ENCODE measurements at places on chromosomes 2 and 18. TPM values are rescaled to one million over a fixed set of nuclear protein-coding genes. Genes with fewer than 3 reads are reported as not detected.

The KCNJ3 gene
- not detected for total RNA-seq

The ALLC gene
- not detected for total RNA-seq

The AQP12A gene
- not detected for total RNA-seq

The C2orf72 gene
- total RNA-seq, result 0.63 TPM

The CXCR1 gene
- total RNA-seq, result not detected

The PLGLB1 gene
- 0.38 TPM for total RNA-seq

The KIAA2012 gene
- total RNA-seq, result not detected

The DNPEP gene
- total RNA-seq, result 50.2 TPM

The ACTR3 gene
- total RNA-seq, result 240 TPM

The LHCGR gene
- not detected for total RNA-seq

The TUBA3E gene
- total RNA-seq, result not detected

The TCF23 gene
- not detected for total RNA-seq

The TMEM178A gene
- 2.8 TPM for total RNA-seq

The CCNT2 gene
- 16.8 TPM for total RNA-seq

The UGT1A3 gene
- total RNA-seq, result not detected

The OBSL1 gene
- 41.0 TPM for total RNA-seq

The IL1R2 gene
- total RNA-seq, result not detected

The STAT4 gene
- 1.1 TPM for total RNA-seq

The TEX44 gene
- total RNA-seq, result not detected

The DCDC2C gene
- not detected for total RNA-seq

The C1QL2 gene
- total RNA-seq, result not detected

The PSTPIP2 gene
- 14.2 TPM for total RNA-seq

The NEU2 gene
- total RNA-seq, result not detected

All from kidney epithelial cell (primary cell).